ENCODE measurements at places on chromosomes 2 and 18.

DNA sequence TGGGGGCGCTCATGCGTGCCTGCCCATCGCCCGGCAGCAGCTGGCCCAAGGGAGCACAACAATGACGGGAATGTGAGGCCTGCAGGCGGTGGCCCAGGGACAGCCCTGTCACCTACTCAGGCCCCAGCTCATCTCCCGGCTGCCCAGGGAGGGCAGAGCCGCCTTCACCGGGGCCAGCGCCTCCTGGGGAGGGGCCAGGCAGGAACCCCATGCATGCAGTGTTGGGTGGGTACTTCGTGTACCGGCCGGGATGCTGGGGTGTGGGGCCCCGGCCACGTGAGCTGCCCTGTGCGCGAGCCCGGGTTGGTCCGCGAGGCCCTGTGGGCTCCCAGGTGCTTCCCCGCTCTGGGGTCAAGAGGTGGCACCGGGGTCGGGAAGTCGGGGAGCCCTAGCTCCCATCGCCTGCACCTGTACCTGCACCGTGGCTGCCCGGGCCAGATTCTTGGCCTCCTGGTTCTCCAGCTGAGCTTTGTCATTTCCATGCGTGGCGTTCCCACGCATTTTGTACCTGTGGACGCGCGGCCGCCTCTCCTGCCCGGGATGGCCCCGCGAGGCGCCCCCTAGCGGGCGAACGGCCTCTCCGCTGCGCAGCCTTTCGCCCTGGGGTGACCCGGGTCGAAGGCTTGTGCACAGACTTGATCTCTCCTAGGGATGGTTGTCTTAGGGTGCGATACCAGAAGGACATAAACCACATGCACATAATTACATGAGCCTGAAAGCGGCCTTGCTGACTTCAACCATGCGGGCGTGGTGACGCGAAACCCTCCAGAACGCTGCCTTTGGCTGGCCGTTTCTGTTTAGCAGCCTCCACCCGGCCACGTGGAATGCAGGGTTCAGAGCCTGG, 950 bp downstream of the KLHL30 start:
- no peak for DNase-seq

DNA sequence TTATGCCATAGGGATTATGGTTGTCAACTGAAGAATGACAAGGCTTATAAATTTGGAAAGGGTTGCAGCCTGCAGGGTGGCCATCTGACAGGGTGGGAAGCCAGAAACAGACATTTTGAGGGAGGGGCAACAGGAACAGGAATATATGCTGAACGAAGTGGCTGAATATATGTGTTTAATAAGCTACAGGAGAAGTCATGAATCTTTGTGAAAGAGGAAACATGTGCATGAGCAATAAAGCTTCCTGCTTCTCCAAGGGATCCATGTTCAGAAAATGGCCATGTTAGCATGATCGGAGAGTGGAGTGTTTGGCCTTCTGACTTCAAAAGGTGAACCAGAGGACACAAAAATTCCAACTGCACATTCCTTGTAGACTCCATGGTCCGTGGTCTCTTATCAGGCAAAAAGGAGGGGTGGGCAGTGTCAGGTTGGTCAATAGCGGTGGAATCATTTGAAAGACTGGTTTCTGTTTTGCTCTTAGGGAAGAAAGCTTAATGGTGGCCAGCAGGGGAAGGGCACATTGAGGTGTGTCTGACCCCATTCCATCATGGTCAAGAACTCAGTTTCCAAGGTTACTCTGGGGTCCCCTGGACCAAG, 144.1 kb downstream of the SOCS6 start:
- DNase-seq = no peak

- DNase-seq = no peak
Measured at GRCh38 chr18:67854340-67854739, 337.8 kb upstream of the DSEL start.

GRCh38 chr2:3572620-3573019, 2.4 kb upstream of the RPS7 start:
- DNase-seq = no peak

GRCh38 chr2:74181739-74182138, 3.1 kb upstream of the MOB1A start:
- no peak for DNase-seq

- DNase-seq = no peak
Measured at GRCh38 chr18:36895606-36896005, 66.7 kb downstream of the KIAA1328 start.

- no peak for DNase-seq
Measured at GRCh38 chr2:236663287-236664101, 93.9 kb downstream of the ACKR3 start.

DNA sequence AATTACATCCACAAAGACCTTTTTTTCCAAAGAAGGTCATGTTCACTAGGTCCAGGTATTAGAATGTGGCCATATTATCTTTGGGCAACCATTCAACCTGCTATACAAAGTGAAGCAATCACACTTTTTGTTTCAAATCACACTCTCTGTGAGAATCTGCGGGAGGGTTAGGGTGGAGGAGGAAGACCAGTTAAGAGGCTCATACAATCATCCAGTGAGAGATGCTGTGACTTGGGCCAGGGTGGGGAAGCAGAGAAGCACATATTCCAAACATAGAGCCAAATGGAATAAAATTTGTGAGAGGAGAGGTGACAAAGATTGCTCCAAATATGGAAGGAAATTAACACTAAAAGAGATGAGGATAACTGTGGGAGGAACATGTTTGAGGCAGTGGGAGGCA, 351.6 kb downstream of the CYRIA start:
- DNase-seq = no peak

DNA sequence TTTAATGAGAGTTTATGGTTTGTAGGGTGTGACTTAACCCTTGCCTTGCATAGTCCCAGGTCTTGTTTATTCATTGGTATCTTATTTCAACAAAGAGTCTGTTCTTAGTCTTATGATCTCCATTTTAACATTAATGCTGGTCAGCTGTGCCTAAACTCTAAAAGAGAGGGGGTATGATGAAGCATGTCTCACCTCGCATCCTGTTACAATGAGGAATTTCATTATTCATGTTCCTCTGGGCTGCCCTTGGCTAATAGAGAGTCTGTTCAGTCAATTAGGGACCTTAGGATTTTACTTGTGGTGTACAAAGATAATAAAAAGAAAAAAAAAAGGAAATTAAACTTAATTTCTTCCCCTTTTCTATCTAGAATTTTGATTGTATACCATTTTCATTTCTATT, 831.9 kb upstream of the CDH2 start:
- no peak for DNase-seq

GRCh38 chr2:190927301-190927700, 46.7 kb downstream of the GLS start:
- no peak for DNase-seq

Measured in stimulated activated CD8-positive, alpha-beta memory T cell treated with anti-CD3 and anti-CD28 coated beads, Interleukin-15, amount 100 ng/mL, for 4 hours (primary cell).